Stimulated activated CD4-positive, alpha-beta T cell treated with anti-CD3 and anti-CD28 coated beads, TNF-alpha, amount 100 ng/mL, for 1 hour (primary cell): ENCODE measurements at places on chromosomes 12 and 14.

- DNase-seq, result no peak
Measured at GRCh38 chr14:23430723-23431085, 4.8 kb downstream of the MYH7 start.

DNA sequence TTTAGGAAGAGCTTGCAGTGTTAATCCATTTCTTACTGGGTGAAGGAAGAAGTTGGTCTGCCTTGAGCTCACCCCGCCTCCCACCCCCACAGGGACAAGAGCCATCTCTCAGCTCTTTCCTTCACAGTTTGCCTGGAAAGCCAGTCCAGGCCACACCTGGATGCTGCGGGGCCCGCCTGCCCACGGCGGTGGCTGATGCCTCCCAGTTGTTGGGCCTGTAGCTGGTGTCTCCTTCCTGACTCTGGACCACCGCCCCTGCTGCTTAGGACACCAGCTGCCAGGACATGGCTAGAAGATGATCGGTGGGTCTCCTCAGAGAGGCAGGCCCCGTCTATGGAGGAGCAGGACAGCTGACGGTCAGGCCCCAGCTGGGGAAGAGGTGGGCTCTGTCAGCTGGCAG, 92.9 kb downstream of the TESC start:
- DNase-seq, result no peak

DNA sequence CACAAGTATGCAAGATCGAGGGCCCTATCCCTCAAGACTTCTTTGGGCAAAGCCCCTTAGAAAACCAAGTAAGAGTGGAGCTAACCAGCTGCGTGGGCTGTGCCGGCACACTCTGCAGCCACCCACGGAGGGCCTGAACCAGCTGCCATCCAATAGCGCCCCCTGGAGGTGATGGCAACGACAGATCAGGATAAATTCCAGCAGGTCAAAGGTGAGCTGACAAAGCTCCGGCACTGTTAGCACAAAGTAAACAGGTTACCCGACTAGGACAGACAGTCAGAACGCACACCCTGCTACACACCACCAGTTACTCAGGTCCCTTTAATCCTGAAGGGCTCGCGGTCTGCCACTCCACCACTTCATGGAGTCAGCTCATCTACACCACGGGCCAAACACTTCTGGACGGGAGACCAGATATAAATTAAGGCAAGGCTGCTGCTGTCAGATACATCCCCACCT, 4.9 kb downstream of the ZBTB39 start:
- peak; percentile 63 for DNase-seq

- no peak for DNase-seq
Measured at GRCh38 chr12:92899386-92900001, 29.6 kb downstream of the EEA1 start.

- no peak for DNase-seq
Measured at GRCh38 chr14:100696590-100696989, 30.1 kb upstream of the DLK1 start.

- DNase-seq, result peak; percentile 12
Measured at GRCh38 chr14:75578102-75578785, at the start of gene FLVCR2. FLVCR2 (plus strand) TSS chr14:75578620; CDS start chr14:75578973, 353 bp downstream.

DNA sequence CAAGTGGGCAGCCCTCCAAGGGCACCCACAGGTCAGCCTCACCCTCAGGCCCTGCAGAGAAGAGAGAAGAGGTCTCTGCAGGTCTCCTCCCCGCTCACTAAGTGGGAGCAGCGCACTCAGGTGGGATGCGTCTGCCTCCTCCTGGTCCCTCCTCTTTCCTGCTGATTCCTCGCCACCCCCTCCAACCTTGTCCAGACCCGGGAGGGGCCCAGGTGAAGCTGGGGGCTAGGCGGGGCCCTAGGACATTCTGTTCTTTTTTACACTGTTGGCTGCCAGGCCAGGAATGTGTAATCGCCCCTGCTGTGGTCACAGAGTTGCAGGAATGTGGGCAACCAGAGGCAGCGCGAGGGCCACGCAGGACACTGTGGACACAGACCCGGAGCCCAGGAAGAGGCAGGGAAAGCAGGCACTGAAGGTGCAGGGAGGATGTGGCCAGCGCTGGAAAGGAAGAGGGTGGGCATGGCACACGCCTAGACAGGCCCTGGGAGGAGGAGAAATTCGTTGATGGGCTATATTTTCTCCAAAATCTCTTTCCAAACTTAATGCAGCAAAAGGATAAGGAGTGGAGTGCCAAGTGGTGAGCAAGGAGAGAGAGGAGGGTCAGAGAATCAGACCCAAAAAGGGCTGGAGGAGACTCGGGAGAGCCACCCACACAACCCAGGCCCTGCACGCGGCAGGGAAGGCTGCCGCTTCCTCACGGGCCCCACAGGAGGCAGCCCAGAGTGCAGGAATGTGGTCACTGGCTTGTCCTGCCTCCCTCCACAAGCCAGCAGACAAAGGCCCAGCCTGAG, 911 bp upstream of the SCNN1A start:
- DNase-seq, result no peak
